ENCODE measurements at places on chromosomes 1 and 21.

DNA sequence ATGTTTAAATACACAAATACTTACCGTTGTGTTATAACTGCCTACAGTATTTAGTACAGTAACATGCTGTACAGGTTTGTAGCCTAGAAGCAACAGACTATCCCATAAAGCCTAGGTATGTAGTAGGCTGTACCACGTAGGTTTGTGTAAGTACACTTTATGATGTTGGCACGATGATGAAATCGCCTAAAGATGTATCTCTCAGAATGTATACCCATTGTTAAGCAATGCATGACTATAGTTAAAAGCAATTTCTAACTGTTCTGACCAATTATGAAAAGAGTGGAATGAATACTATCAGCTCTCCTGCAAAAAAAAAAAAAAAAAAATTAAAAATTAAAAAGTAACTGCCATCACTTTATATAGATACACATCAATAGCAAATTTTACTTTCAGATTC, 11.4 kb downstream of the HP1BP3 start:
- no peak for DNase-seq

DNA sequence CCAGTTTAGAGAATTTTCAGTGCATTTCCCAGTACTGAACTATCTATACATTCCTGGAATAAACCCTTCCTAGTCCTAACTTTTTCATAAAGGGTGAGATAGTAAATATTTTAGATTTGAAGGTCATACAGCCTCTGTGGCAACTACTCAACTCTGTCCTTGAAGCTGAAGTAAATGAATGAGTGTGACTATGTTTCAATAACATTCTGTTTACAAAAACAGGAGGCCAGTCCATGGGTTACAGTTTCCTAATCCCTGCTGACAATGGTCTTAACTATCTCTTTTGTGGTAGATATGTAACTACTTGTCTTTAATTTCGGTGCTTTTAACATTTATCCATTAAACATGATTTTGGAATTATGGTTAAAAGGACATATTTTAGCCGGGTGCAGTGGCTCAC, 4.3 kb downstream of the ZNF684 start:
- no peak for DNase-seq

DNA sequence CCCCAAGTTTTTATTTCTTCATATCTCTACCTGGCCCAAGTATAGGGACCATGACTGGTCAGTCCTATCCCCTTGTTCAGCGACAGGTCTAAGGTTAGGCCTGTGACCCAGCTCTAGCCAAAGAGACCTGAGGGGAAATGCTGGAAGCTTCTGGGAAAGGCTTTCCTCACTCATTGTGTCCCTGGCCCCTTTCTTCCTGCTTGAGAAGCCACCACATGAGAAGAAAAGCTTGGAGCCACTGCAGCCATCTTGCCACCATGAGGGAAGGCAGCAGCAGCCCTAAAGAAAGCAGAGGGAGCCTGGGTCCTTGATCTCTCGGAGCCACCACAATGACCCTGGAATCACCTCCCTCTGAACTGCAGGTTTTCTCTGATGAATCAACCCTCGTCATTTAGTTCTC, 43.4 kb downstream of the ATF3 start:
- DNase-seq: no peak

GRCh38 chr1:41268154-41268770, 26.2 kb upstream of the SCMH1 start:
- DNase-seq: peak; percentile 71

- no peak for DNase-seq
These were observed 117.5 kb downstream of the MACF1 start for GRCh38 chr1:39321979-39322378.

DNA sequence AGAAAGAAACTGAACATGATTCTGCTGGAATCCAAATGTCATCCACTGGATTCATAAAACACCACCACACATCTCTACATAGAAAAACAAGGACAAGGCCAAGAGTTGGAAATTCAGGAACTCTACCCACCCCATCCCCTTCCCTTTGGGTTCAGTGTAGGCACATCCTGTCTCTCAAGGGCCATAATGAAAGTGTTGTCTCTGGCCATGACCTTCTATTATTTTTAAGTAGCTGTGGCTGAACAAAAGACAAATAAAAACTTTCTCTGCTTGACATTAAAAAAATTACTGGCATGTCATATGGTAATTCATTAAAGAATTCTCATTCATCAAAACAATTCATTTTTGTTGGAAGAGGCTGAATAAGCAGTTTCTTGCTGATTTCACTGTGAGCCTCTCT, 54.9 kb upstream of the ZBTB18 start:
- DNase-seq: no peak

DNA sequence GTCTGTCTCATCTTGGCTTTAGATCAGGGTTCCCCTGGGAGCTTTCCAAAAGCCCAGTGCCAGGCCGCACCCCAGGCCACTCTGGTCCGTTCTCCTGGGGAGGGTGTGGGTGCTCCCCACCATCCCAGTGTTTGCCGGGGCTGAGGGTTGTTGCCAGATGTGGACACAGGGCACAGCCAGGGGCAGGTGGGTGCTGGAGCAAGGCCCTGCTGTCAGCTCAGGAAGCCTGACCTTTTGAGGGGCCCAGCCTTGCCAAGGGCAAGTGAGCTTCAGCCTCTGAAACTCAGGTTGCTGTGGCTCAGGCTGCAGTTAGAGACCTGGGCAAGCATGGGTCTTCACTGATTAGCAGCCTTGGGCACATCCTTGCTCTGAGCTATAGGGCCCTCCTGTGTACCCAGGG, 22.8 kb upstream of the ZBTB21 start:
- DNase-seq: no peak

DNA sequence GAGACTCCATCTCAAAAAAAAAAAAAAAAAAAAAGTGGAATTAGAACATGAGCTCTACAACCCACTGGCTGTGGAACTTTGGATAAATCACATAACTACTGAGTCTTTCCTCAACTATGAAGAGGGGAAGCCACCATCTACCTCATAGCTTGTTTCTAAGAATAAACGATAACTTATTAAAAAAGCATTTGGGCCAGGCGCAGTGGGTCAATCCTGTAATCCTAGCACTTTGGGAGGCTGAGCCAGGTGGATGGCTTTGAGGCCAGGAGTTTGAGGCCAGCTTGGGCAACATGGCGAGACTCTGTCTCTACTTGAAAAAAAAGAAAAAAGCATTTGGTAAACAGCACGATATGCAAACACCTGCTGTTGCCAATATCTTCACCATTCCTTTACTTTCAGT, 31.8 kb upstream of the MEF2D start:
- no peak for DNase-seq

DNA sequence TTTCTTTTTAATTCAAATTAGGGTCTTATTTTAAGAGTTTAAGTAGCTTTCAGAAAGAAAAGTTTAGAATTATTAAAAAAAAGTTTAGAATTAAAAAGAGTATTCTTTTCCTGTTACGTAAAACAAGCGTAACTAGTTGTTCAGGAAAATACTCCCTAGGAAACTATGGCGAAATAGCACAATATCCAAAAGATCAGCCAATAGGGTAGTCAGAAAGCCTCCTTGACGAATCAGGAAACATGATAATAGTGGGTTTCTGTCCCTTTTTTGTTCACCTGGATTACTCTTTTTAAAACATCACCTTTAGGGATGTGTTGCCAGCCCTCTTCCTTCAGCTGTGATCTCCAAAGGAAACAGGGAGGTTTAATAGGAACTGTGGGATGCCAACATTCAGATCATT, 25.2 kb downstream of the S1PR1 start:
- DNase-seq: no peak

DNA sequence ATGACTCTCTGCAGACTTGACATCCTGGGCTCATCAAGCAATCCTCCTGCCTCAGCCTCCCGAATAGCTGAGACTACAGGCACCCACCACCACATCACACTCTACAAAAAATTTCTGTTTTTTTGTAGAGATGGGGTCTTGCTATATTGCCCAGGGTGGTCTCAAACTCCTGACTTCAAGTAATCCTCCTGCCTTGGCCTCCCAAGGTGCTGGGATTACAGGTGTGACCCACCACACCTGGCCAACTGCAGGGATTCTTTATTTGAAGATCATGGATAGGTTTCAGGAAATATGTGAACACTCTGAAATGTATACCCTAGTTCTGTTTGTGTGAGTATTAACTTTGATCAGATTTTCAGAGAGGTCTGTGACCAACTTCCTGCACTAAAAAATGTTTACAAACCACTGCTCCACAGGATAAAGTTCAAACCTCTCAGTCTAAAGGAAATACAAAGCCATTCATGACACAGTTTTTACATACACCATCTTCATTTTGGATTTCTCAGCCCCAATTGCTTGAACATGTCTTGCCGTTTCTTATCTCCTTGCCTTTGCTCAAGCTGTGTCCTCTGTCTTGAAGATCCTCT, 252.3 kb upstream of the FGGY start:
- no peak for DNase-seq

DNA sequence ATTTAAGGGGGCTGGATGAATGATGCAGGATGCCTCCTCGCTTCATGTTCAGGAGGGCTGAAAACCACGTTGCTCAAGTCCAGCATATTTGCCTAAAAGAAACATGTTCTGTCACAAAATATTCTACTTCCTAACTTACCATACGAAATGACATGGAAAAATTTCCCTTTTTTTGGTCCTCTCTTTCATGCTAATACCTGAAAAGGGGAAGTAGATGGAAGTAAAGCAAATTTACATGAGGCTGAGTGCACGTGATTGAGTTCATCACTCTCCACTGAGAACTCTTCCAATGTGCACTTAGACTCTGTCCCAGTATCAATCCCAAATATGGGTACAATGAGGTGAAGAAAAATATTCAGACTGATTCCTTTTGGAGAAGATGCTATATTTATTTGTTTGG, 23.0 kb downstream of the XCL2 start:
- no peak for DNase-seq

GRCh38 chr1:113058941-113059706, 13.9 kb upstream of the LRIG2 start:
- DNase-seq: no peak

DNA sequence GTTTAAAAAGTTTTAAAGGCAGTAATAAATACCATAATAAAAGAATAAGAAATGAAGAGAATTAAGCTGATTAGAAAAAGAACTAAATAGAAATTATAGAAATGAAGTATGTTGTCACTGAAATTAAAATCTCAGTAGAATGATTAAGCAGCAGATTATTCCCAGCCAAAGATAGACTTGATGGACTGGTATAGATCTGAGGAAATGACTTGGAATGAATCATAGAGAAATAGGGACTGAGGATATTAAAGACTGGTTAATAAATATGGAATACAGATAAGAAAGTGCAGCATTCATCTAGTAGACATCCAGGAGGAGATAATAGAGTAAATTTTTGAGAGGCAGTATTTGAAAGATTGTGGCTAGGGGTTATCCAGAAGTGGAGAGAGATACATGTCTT, 28.7 kb downstream of the MARK1 start:
- DNase-seq: no peak

- no peak for DNase-seq
These were observed 578.8 kb downstream of the KCNT2 start for GRCh38 chr1:196029410-196029809.

- DNase-seq: no peak
These were observed 6.7 kb downstream of the EFNA4 start for GRCh38 chr1:155070158-155070621.

DNA sequence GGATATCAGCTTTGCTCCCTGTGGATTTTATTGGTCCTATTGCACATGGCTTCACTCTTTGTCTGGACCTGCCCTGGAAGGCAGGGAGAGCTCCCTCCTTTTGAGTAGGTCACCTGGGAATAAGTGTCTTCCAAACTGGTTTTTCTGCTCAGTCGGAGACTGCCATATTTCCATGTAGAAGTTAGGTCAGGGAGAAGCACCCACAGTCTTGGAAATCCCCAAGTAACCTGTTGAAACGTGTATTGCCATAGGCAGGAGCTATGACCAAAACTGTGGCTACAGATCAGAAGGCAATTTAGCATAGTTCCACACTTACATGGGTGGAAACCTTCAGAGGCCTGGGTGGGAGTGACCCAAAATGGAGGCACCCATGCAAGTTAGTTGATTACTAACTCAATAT, 3.5 kb upstream of the GNG12 start:
- DNase-seq: no peak

DNA sequence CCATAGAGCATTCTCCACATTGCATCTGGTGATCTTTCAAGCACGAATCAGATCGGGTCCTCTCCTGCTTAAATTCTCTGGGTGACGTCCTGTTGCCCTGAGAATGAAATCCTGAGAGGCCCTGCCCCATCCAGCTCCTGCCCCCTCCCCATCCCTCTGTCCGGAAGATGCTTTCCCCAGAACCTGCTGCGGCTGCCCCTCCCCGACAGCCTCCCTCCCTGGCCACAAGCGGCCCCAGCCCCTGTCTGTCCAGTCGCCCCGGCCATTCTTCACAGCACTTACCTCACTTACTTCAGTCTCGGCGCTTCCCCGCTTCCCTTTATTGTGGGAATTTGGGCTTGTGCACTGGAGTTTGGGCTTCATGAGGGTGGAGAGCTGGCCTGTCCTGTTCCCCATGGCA, 40.3 kb downstream of the TAS1R2 start:
- no peak for DNase-seq

GRCh38 chr21:36200081-36200561, 43.5 kb downstream of the DOP1B start:
- DNase-seq: no peak

DNA sequence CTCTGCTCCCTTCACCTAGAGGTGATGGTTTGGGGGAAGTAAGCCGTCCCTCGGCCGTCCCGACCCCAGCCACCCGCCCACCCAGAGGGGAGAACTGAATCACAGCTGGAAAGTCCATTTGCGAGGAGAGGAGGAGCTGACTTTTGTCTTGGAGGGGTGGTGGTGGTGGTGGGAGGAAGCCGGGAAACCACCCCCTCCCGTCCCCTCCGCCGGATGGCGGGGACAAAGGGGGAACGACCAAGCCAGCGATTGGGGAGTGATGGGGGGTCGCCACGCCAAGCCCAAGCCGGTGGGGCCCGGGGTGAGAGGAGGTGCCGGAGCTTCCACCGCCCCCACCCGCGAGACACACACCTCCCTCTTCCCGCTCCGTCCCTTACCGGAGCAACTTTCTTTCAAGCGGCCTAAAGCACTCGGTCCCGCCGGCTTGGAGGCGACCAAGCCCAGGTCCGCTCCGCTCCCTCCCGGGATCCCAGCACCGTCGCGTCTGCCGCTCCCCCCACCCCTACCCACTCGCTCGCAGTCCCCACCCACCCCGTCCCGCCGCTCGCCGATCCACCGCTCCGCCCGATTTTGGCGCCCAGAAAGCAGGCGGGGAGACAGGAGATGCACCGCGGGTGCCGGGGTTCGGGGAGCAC, 540 bp downstream of the ARHGEF2 start:
- DNase-seq: peak; percentile 61

- peak; percentile 78 for DNase-seq
These were observed 49.8 kb downstream of the ACOT7 start for GRCh38 chr1:6343506-6344405.

DNA sequence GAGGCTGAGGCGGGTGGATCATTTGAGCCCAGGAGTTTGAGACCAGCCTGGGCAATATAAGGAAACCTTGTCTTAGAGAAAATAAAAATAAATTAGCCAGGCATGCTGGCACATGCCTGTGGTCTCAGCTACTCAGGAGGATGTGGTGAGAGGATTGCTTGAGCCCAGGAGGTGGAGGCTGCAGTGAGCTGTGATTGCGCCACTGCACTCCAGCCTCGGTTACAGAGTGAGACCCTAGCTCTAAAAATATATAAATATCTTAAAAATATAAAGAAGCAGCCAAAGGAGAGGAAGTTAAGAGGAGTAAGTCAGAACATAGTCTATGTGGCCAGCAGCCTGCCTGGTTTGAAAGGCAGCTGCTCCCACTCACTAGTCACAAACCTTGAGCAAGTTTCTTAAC, 4.5 kb upstream of the IL10RB start:
- DNase-seq: peak; percentile 62

Measured in activated CD8-positive, alpha-beta memory T cell treated with anti-CD3 and anti-CD28 coated beads, Interleukin-2, amount 10 ng/mL, durations not matched to agents 7 days and 5 days (primary cell).